ENCODE measurements at places on chromosomes 3 and 15.

DNA sequence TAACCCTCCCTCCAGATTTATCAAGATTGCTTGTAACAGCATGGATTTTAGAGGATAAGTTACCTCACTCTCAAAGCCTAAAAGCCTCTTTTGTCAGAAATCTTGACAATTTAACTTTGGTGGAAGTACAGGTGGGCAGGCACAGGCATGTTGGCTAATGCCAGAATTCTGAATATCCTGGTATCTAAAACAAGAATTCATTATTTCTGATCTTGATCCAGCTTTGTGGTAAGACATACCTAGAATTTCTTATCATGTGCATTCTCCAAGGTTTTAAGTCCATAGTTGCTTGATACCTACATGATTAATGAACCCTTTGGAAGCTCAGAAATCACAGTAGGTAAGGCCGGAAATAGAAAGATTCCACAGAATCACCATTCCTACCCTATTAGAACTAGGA is 109.9 kb upstream of the TTC14 start:
- DNase-seq: no peak

- DNase-seq: no peak
These were observed 1.5 kb upstream of the SPSB4 start for GRCh38 chr3:141049681-141050080.

- no peak for DNase-seq
These were observed 38.6 kb downstream of the TKT start for GRCh38 chr3:53217175-53217574.

DNA sequence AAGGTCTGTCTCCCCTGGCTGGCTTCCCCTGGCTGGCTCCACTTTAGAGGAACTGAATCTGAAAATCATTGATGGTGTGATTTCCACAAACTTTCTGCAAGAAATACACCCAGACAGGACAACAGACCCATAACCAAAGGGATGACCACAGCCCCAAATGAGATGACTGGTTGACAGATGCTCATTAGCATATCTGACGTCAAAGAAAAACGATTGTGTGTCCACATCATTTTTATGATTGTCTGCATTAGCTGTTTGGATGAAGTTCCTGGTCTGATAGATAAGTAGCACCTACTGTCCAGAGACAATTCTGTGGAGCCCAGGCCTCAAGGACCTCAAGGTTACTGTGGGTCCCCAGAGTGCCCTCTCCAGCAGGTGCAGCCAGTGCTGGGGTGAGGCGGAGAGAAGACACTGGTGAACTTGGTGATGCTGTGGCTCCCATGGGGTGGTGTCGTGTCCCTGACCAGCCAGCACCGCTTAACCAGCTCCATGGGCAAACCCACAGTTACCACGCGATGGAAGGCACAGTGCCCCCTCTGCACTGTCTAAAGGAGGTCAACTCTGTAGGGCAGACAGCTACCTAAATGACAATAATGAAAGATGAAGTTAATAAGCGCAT is 127.4 kb downstream of the NSMCE3 start:
- DNase-seq: no peak

- no peak for DNase-seq
These were observed 15.2 kb downstream of the TRNT1 start for GRCh38 chr3:3141939-3142338.

DNA sequence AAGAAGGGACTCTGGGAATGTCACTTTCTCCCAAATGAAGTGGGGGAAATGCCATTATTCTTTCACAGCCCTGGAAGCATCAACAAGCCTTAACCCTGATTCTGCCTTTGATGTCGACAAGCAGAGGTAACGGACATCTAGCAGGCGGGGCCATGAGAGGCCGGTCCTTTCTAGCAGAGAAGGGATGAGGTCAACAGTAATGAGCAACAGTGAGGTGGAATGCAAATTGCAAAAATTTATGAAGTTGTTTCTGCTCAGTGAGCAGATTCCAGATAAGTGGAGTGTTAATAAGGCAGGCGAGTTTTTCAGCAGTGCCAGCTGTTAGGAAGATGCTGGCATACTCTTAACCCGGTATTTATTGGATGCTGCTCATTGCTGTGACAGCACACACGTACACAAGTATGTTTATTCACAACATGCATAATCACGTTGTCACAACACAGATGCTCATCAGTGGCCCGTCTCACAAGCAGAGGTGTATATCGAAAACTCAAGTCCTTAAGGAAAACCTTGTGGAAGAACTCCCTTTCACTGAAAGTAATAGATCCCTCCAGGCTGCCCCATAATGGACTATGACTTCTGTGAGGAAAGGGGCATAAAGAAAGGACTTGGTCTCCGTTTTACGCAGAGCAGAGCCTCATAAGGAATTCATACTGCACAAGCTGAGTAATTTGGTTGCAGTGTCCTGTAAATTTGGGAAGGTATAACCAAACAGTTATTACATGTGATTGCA is 329.0 kb downstream of the IGSF11 start:
- no peak for DNase-seq

- DNase-seq: no peak
These were observed 87.6 kb upstream of the TLE3 start for GRCh38 chr15:70185251-70185711.

All from anterior cingulate cortex (tissue), 58 donors.